ENCODE measurements at places on chromosomes 5 and 9.

GRCh38 chr9:7121664-7122063, 363.9 kb downstream of the KDM4C start:
- no peak for DNase-seq

- DNase-seq: no peak
Measured at GRCh38 chr5:6717247-6717646, 4.0 kb downstream of the TENT4A start.

DNA sequence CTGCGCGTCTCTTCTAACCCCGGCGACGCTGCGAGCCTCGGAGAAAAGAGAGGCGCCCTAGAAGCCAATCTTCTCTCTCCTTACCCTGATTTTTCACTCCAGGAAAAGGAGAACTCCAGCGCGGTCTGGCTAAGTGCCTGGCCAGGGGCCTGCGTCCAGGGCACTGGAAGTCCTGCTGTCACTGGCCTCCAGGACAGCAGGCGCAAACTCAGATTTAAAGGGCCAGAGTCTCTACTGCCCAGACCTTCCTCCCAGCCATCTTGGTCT, 553 bp upstream of the FOXB2 start:
- DNase-seq: no peak

GRCh38 chr5:54577937-54578653, 60.5 kb downstream of the SNX18 start:
- DNase-seq: no peak

DNA sequence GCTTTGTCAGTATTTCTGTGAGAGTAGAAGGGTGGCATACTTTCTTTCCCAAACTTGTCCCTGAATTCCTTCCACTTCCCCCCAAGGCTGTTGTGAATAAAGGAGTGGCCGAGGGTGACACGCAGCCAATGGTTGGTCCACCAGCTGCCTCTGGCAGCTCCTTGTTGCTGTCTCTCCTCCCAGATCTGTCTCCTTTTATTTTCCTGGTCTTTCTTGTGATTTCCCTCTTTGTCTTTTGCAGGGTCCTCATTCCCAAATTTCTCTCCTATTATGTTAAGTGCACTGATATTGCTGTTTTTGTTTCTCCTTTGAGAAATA, 137.5 kb upstream of the HMHB1 start:
- DNase-seq: no peak

GRCh38 chr5:115463983-115464382, 80.6 kb downstream of the FEM1C start:
- DNase-seq: no peak

- no peak for DNase-seq
Measured at GRCh38 chr9:72305102-72305546, 59.9 kb downstream of the ZFAND5 start.

- no peak for DNase-seq
Measured at GRCh38 chr9:101605547-101605946, 10.8 kb upstream of the PPP3R2 start.

- no peak for DNase-seq
Measured at GRCh38 chr5:42843675-42844292, 32.1 kb upstream of the SELENOP start.

GRCh38 chr9:129178568-129179382, 714 bp upstream of the IER5L start:
- DNase-seq: no peak

DNA sequence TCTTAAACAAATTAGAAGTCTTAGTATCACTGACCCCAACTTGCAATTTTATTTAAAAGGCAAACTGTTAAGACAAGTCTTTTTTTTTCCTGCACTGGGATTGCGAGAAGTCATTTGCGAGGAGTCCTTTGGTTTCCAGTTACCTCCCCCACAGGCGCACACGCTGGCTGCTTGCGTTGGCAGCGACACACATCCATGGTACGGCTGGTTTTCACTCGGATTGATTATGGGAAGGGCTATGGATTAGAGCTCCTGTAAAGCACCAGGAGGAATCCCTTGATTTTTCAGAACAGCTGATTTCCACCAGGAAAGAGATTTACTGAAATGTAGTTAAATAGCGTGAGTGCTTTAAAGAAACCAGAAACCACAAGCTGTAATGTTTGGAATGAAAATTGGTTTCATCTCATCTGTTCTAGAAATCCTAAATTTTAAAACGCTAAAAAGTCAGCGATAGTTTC, 737 bp downstream of the SLC1A3 start:
- DNase-seq: no peak

- no peak for DNase-seq
Measured at GRCh38 chr5:17381932-17382331, 116.1 kb upstream of the TAF11L2 start.

- DNase-seq: no peak
Measured at GRCh38 chr5:68446487-68446894, 230.9 kb downstream of the PIK3R1 start.

- no peak for DNase-seq
Measured at GRCh38 chr5:122545986-122546385, 228.9 kb upstream of the SNX2 start.

GRCh38 chr5:116248432-116248831, 163.6 kb downstream of the COMMD10 start:
- no peak for DNase-seq
